T-helper 2 cell treated with Interferon-gamma antibody and Interleukin-4, amounts not matched to agents 100 ng/mL and 5 ng/mL, for 36 hours (primary cell): ENCODE measurements at places on chromosomes 1 and 21. TPM values are rescaled to one million over a fixed set of nuclear protein-coding genes. Genes with fewer than 3 reads are reported as not detected.

CNIH3 gene
- total RNA-seq, result 1.2 and 2.0 TPM in 2 replicates

KRTAP26-1 gene
- not detected in 2 replicates for total RNA-seq

ARHGAP30 gene
- 266 and 271 TPM in 2 replicates for total RNA-seq

CFAP74 gene
- not detected in 2 replicates for total RNA-seq

RPE65 gene
- not detected in 2 replicates for total RNA-seq

KIAA0040 gene
- total RNA-seq, result 88.2 and 90.1 TPM in 2 replicates
